IMR-90 (cell line): ENCODE measurements at places on chromosomes 11 and 22.

DNA sequence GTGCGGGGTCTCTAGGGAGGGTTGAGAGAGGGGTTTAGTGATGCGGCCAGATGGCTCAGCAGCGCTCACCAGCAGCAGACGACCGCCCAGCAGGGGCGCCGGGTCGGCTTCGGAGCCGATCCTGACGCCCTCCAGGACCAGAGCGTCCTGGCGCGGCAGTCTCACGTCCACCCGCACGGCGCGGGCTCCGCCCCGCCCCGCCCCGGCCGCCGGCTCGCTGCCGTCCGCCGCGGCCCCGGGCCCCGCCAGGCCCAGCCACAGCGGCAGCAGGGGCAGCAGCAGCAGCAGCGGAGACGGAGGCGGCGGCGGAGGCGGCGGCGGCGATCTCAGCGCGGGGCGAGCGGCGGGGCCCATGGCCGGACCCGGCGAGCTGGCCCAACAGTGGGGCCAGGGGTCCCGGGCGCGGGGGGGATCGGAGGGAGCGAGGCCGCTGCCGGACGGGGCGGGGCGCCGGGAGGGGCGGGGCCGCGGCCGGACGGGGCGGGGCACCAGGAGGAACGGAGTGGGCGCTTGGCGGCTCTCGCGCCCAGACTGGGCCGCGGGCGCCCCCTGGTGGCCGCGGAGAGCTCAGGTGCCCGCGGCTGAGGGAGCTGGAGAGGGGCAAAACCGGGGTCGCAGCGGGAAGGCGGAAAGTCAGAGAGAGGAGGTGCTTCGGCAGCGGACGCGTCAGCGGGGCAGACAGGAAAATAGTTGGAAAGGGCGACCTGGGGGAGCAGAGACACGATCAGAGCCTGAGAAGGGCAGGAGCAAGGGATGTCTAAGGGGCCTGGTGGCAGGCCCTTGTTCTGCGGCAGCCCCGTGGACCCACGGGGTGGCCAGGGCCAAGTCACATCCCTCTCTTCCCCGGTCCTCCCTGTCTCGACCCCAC is at the start of gene RNF215:
Gene RNF215, minus strand, starts transcription at position 452 of the 868 bp plus-strand sequence. Its CDS starts 98 bp downstream, at position 354.
- DNase-seq, result peak; percentile 64

DNA sequence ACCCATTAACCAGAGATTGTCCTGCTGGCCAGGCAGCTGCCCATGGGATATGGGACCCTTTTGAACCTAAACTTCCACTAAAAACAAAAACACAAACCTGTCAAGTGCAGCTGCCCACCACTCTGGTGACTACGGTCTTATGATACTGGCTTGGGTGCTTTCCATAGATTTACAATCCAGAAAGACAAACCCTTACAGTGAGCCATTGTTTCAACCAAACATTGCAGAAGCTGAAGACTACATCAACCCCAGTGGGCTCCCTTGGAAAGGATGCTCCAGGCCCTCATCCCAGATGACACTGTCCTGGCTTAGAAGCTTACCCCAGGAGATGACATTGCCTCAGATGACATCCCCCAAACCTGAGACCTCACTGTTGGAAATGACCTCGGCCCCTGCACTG is 56.9 kb upstream of the WNT11 start:
- no peak for DNase-seq

DNA sequence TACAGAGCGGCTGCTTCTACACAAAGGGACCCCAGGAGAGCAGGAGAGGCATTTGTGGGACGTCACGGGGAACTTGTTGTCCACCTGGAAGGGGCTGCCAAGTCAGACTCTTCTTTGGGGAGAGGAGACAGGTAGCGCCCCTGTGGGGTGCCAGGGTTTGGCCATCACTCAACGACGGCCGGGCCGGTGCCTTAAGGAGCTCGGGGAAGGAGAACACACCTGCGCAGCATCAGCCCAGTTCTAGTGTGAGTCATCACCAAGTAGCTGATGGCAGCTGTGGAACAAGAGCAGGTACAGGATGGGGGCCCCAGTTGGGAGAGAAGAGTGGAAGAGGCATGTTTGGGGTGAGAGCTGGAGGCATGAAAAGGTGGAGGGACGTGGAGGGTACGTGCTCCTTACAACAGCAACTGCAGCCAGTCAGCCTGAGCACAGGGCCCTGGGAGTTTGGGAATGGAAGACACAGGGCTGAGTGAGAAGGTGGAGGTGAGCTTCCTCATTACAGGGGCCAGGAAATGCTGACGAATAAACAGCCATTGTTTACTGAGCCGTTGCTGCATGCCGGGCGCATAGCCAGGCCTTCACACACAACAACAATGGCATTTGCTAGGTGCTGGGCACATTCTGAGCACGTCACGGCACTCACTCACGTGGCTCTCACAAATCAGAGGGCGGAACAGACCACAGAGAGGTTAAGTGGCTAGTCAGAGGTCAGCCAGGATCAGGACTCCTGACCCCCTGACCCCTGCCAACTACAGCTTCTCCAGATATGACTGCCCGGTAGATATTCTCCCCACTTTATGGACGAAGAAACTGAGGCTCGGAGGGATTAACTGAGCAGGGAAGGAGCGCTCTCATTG is 29.1 kb upstream of the TP53I11 start:
- no peak for DNase-seq

DNA sequence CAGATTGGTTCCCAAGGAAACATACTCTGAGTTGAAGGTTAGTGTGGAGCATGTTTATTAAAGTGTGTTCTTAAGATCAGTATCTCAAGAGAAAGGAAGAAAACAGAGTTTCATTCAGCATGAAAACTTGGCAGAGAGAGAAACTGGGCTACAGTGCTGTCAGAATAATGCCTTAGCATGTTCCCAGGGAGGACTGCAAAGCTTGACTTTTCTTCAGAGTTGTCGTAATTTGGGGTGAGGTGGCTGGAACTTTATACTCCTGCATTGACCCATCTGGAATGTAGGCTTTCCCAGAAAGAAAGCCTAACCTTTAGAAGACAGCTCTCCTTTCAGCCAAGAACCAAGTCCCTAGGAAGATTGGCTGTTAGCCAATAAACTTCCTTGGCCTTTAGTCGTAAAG is 190.8 kb upstream of the CNTN5 start:
- no peak for DNase-seq

DNA sequence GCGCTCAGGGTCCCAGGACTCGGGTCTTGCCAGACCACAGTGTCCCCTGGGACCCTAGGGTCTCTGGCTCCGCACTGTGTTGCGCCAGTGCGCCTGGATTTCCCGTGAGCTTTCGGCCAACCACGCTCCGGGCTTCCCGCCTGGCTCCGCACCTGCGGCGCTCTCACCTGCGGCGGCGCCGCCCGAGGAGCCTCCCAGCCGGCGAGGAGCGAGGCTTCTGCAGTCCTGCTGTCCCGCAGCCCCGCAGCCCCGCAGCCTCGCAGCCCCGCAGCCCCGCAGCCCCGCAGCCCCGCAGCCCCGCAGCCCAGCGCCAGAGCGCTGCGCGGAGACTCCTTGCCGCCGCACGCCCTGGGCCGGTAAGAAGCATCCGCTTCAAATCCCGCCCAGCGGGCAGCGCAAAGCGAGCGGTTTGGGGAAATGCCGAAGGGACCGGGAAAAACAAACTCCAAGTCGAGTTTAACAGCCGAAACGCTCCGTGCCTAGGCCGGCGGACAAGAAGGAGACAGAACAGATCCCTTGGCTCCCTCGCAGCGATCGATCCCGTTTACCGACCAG is 939 bp downstream of the ALX4 start:
- DNase-seq, result no peak

DNA sequence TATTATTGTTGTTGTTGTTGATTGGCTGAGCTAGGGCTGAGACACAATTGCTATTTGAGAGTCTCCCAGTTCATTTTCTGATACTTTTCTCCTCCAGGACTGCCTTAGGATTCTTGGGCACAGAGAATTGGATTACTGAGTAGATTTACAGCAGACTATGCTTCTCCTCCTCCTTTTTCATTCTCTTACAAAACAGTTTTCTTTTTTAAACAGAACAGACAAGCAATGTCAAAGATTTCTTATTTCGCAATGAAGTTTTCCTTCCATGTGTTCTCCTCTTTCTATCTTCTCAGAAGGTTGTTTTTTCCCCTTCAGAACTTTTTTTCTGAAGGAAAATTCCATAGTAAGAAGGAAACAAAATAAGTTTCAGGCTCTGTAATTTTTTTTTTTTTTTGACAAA is 19.8 kb upstream of the TIMP3 start:
- peak; percentile 57 for DNase-seq

DNA sequence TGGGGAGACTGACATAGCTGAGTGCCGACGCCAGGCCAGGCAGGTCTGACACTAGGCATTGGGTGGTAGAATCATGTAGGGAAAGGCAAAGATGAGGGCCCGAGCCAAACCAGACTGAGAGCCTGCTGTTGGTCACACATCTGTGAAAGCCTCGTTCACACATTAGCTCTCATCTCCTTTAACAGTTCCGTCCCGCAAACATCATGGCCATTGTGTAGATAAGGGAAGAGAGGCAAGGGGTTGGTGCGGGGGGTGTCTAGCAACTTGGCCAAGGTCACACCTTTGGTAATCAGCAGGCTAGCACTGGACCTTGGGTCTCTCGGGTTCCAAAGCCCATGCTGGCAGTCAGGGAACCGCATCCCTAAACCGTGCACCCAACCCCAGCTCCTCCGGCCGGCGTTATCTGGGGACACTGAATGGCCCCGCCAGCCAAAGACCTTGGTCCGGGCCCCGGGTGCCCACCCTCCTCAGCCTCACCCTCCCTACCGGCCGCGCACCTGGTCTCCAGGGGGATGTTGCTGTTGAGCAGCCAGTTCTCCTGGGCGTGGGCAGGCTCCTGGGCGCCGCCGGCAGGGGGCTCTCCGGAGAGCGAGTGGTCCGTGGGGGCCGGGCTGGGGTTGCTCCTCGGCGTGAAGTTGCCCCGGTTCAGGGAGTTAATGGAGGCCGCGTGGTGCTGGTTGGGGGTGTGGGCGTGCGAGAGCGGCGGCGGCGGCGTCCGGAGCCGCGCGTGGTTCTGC is 328.3 kb upstream of the NARS2 start:
- DNase-seq, result no peak

DNA sequence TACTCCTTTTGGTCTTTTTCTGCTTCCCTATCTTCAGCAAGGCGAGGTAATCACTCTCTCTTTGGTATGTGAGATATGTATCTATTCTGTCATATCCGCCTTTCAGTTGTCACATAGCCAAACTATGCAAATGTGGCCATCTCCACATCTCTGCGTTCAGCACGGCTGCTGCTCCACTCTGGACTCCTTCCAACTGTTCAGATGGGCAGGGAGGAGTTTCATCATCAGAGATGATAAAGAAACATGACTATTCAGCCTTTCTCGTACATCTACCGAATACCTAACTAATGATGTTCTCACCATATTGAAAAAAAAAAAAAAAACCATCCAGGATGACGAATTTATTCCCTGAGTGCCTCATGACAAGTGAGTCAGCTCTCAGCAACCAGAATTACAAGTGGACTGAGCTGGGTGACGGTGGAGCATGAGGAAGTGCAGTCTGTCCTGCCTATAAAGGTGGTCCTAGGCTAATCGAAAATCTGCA is 899.6 kb downstream of the OPCML start:
- peak; percentile 99 for DNase-seq

GRCh38 chr22:47497666-47498065 is 735.2 kb downstream of the TBC1D22A start:
- DNase-seq, result no peak

- no peak for DNase-seq
These were observed 7.3 kb downstream of the RGL4 start for GRCh38 chr22:23698094-23698493.

GRCh38 chr22:19289475-19290161 is 1.9 kb downstream of the CLTCL1 start:
- peak; percentile 81 for DNase-seq

GRCh38 chr11:116072601-116073410 is 568.6 kb upstream of the CADM1 start:
- no peak for DNase-seq

DNA sequence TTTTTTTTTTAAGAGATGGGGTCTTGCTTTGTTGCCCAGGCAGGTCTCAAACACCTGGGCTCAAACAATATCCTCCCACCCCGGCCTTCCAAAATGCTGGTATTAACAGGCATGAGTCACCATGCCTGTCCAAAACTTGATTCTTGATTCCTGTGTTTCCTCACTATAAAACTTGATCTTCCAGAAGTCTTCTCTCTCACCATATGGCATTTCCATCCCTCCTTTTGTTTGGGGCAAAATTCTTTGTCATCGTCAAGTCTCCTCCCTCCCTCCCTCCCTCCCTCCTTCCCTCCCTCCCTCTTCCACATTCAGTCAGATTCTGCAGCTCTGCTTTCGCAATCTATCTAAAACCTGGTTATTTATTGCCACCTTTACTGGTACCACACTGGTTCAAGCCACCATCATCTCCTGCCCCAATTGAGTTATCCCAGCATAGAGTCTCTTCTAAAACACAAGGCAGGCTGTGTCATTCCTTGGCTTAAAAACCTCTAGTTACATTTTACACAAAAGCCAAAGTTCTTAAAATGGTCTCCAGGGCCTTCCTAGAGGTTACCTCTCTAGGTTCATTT is 65.0 kb upstream of the HORMAD2 start:
- peak; percentile 60 for DNase-seq

DNA sequence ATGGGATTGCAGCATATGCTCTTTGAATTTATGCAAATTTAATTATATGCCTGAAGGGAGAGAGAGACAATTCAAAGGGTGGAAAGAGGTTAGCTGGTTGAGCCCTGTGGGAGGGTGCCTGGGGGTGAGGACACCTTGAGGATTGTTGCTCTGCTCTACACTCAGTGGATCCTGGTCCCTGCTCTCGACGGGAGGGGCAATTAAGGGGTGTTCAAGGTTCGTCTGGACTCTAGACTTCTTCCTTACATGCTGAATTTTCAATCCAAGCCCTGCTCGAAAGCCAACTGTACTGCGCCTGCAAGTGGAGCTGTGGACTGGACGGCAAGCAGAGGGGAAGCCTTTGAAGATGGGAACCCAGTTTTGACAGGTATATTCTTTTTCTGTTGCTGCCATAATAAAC is 15.5 kb upstream of the OR5M11 start:
- DNase-seq, result no peak

GRCh38 chr11:117197006-117197405 is 2.2 kb upstream of the TAGLN start:
- no peak for DNase-seq
